Progenitor cell of endocrine pancreas (in vitro differentiated cells): ENCODE measurements at places on chromosomes 5 and 9. TPM values are rescaled to one million over a fixed set of nuclear protein-coding genes. Genes with fewer than 3 reads are reported as not detected.

STPG3 gene
- total RNA-seq = not detected in 2 replicates

PLEKHG4B gene
- total RNA-seq = 56.8 and 59.5 TPM in 2 replicates

DNA sequence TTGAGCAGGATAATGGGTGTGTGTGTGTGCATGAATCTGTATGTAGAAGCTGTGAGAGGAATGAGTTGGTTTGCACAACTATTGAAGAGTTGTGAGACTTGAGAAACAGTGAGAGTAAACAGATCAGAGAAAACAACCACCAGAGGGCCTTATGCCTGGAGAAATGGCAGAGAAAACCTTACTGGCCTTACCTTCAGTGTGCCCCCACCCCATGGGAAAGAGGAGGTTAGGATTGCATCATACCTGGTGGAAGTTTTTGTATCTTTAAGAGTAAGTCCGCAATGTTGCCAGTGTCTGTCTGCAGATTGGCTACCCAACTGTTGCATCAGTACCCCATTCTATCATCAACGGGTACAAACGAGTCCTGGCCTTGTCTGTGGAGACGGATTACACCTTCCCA, 1909.4 kb upstream of the WWC1 start:
- H3K36me3 ChIP-seq = no peaks in the 10 kb centered on the region
- H3K27ac ChIP-seq = no peak overlapping the region
- no peaks in the 10 kb centered on the region for H3K27me3 ChIP-seq
- DNase-seq = no peak

- peak overlapping the region; percentile 3 for H3K27ac ChIP-seq
- peaks cover 17% of the 10 kb centered on the region for H3K36me3 ChIP-seq
- H3K4me1 ChIP-seq = peaks cover 24% of the 10 kb centered on the region
- no peaks in the 10 kb centered on the region for H3K27me3 ChIP-seq
- DNase-seq = no peak
- no peak overlapping the region for H3K4me3 ChIP-seq
These were observed 39.2 kb downstream of the GRAMD2B start for GRCh38 chr5:126462239-126463014.

DNA sequence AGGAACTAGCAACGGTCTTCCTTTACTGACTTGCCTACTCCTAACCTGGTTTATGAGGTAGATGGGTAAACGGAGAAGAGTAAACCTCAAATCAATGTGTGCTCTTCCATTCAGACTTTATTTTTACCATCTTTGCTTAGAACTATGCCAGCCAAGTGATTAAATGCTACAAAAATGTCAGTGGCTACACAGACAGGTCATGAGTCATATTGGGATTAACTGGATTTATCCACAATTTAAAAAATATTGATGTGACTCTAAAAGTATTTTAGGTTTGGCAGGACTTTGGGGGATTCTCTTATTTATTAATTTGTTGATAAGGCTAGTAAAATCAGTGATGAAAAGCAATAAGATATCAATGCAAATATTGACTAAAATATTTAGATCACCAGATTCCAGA, 275.0 kb downstream of the PLK2 start:
- DNase-seq = no peak
- H3K27me3 ChIP-seq = no peaks in the 10 kb centered on the region
- no peaks in the 10 kb centered on the region for H3K36me3 ChIP-seq
- H3K27ac ChIP-seq = no peak overlapping the region
- no peak overlapping the region for H3K4me3 ChIP-seq
- H3K4me1 ChIP-seq = peaks cover 22% of the 10 kb centered on the region

DNA sequence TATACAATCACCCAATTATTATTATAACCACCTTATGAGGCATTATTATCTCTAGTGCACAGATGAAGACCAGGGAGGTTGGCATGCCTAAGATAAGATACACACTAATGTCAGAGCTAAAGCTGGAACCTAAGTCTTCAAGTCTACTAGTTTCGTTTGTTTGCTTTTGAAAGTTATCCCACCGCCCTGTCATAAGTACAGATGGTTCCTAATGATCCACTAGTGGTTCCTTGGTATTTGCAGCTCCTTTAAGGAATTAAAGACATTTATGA, 14.1 kb downstream of the NDUFA8 start:
- peaks cover 22% of the 10 kb centered on the region for H3K36me3 ChIP-seq
- DNase-seq = no peak
- H3K4me1 ChIP-seq = no peaks in the 10 kb centered on the region
- H3K27me3 ChIP-seq = no peaks in the 10 kb centered on the region
- H3K27ac ChIP-seq = no peak overlapping the region
- H3K4me3 ChIP-seq = no peak overlapping the region

LCN2 gene
- total RNA-seq = not detected in 2 replicates

DNA sequence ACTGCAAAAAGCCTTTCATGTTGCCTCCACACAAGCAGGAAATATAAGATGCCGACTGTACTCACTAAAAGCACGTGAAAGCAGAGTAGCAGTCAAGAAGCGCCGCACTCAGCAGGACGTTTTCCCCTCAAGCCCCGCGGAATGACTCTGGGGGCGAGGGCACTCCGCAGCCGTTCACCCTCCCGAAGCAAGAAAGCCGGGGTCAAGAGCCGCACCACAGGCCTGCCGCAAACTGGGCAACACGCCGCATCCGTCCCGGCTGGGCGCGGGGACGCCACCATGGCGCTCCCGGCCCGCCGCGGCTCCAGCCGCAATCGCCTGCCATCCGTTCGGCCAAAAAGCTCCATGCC, 364 bp downstream of the RPS6 start:
- peak overlapping the region; percentile 100 for H3K27ac ChIP-seq
- peaks cover 22% of the 10 kb centered on the region for H3K4me1 ChIP-seq
- peaks cover 35% of the 10 kb centered on the region for H3K36me3 ChIP-seq
- no peaks in the 10 kb centered on the region for H3K27me3 ChIP-seq

WDR38 gene
- total RNA-seq = not detected in 2 replicates

DNA sequence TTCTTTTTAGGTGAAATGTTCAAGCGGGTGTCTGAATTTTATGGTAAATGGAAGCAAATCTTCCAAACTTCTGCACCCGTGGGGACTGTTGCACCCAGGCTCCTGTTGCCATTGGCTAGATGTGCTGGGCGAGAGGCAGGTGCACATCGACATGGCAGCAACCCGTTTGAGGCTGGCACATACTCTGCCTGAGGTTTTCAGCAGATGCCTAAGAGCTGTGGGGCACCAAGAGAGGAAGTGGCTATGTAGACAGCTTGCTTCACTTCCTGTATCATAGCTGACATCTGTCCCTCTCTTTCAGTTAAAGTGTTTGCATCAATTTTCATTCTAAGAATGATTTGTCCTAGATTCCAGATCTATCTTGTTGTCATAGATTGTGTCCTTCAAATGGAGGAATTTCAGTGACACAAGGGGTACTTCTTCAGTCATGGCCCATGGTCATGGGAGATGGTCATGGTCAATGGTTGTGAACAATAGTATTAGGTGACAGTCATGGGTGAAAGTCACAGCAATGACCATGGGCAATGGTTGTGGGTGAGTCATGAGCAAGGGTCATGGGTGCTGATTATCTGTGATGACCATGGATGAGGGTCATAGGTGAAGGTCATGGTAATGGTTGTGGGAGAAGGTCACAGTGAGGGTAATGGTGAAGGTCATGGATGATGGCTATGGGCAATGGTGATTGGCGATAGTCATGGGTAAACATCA, 115.1 kb upstream of the IRX4 start:
- DNase-seq = no peak
- H3K27me3 ChIP-seq = peaks cover 65% of the 10 kb centered on the region
- no peaks in the 10 kb centered on the region for H3K36me3 ChIP-seq
- H3K4me3 ChIP-seq = no peak overlapping the region

- H3K27ac ChIP-seq = no peak overlapping the region
- peaks cover 5% of the 10 kb centered on the region for H3K36me3 ChIP-seq
- H3K4me3 ChIP-seq = no peak overlapping the region
- H3K4me1 ChIP-seq = peaks cover 17% of the 10 kb centered on the region
- no peaks in the 10 kb centered on the region for H3K27me3 ChIP-seq
These were observed 21.3 kb downstream of the CYSTM1 start for GRCh38 chr5:140196115-140196814.

GRCh38 chr9:129446828-129447550, 173.9 kb downstream of the C9orf50 start:
- peaks cover 16% of the 10 kb centered on the region for H3K4me1 ChIP-seq
- H3K27me3 ChIP-seq = peaks cover 5% of the 10 kb centered on the region
- no peak overlapping the region for H3K27ac ChIP-seq
- H3K36me3 ChIP-seq = no peaks in the 10 kb centered on the region
- no peak overlapping the region for H3K4me3 ChIP-seq

- no peak overlapping the region for H3K4me3 ChIP-seq
- H3K4me1 ChIP-seq = peaks cover 10% of the 10 kb centered on the region
- H3K27me3 ChIP-seq = no peaks in the 10 kb centered on the region
These were observed 11.4 kb upstream of the MACIR start for GRCh38 chr5:103247118-103247517.

PCDHB11 gene
- total RNA-seq = 4.7 and 5.9 TPM in 2 replicates

DNA sequence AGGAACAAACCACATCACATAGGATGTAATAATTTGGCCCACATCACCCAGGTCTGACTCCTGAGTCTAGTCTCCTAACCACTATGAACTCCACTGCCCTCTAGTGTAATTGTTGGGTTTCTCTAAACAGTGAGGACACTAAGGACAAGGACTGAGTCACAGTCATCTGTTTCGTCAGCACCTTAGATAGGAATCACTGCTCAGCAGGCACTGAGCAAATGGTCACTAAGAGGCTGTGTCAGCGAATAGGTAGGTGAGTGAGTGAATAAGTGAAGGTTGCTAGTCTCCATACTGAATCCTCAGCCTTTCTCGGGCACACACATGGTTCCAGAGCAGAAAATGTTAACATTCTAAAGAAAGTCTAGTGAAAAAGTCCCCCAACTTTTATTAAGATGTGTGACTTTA, 278.6 kb downstream of the SPOCK1 start:
- no peak overlapping the region for H3K4me3 ChIP-seq
- H3K4me1 ChIP-seq = peaks cover 32% of the 10 kb centered on the region
- H3K27me3 ChIP-seq = peaks cover 61% of the 10 kb centered on the region

DNA sequence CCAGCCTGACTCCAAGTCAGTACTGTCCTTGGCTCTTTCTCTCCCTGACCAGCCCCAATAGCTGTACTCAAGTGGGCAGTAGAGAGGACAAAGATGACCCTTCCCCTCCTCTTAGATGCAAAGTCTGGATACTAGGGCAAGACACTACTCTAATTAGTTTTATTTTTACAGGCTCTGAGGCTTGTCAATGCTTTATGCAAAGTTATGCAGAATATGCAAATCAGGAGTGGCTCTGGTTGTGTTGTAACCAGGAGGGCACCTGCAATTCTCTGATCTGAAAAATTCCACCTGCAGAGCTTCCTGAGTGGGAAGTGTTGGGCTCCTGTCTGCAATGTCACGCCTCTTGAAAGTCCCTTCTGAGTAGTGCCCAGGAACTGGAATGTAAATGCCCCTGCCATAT, 201.5 kb downstream of the RGS3 start:
- H3K36me3 ChIP-seq = no peaks in the 10 kb centered on the region
- peaks cover 5% of the 10 kb centered on the region for H3K4me1 ChIP-seq
- H3K27me3 ChIP-seq = peaks cover 10% of the 10 kb centered on the region
- no peak overlapping the region for H3K27ac ChIP-seq
- no peak overlapping the region for H3K4me3 ChIP-seq

- DNase-seq = no peak
- no peaks in the 10 kb centered on the region for H3K36me3 ChIP-seq
- no peak overlapping the region for H3K27ac ChIP-seq
- H3K4me3 ChIP-seq = no peak overlapping the region
- H3K27me3 ChIP-seq = no peaks in the 10 kb centered on the region
These were observed 49.4 kb downstream of the MEF2C start for GRCh38 chr5:88833371-88834130.

DNA sequence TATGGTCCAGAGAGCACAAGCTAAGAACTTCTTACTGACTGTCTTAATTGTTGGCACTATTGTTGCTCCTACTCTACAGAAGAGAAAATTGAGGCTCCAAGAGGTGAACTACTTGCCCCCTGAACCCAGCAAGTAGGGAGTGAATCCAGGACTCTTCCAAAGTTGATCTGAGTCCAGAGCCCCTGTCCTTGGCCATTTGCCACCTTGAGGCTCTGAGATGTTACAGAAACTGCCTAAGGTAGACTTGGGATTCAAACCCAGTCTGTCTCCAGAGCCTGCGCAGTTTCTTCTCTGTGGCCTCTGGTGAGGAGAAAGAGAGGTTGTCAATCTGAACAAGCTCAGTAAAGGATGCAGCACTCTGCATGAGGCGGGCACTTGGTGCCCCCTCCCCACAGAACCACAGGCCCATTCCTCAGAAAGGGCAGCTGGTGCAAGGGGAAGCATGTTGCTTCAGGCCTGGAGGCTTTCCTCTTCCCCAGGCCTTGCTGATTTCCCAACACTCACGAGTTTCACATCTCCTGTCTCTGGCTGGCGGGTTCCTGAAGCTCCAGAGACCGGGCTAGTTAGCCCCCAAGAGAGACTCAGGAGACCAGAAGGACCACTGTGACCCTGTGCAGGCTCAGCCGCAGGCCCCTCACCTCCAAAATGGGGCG, 2.9 kb upstream of the LCP2 start:
- no peaks in the 10 kb centered on the region for H3K36me3 ChIP-seq
- DNase-seq = no peak
- H3K27ac ChIP-seq = no peak overlapping the region
- H3K27me3 ChIP-seq = peaks cover 20% of the 10 kb centered on the region
- no peak overlapping the region for H3K4me3 ChIP-seq

GPR150 gene
- total RNA-seq = not detected in 2 replicates

OBP2B gene
- not detected in 2 replicates for total RNA-seq

DNA sequence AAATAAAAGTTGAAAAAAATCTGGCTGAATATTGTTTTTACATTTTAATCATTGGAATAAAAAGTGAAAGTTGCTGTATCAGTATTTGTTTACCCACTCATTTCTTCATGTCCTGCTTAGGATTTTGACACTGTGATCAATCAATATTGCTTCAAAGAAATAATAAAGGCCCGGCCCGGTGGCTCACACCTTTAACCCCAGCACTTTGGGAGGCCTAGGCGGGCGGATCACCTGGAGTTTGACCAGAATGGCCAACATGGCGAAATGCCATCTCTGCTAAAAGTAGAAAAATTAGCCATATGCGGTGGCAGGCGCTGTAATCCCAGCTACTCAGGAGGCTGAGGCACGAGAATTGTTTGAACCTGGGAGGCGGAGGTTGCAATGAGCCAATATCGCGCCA, 93.7 kb upstream of the CTNND2 start:
- no peaks in the 10 kb centered on the region for H3K4me1 ChIP-seq
- no peaks in the 10 kb centered on the region for H3K27me3 ChIP-seq
- no peak for DNase-seq
- H3K4me3 ChIP-seq = no peak overlapping the region
- H3K27ac ChIP-seq = no peak overlapping the region

DNA sequence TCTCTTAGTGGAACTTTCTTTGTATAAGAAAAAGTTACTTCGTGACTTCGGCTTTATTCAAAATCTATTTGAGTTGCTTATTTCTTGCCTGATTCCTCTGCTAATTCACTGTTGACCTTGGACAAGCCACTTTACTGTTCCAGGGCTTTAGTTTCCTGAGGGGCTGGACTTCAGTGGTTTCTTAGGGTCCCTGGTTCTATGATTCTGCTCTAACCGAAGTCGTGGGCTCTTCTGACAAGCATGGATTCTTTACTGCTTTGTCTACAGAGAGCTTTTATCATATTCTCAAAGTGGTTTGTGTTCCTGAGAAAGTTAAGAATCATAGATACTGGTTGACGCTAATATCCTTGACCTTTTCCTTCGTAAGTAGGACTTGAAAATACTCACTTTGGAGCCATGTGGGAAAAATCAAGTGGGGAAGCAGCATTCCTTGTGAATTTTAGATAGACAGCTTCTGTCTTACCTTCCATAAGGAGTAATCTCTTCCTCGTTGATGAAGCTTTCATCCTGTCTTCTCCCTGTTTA, 21.1 kb downstream of the EXOSC2 start:
- no peaks in the 10 kb centered on the region for H3K27me3 ChIP-seq
- peaks cover 32% of the 10 kb centered on the region for H3K4me1 ChIP-seq
- DNase-seq = no peak
- H3K4me3 ChIP-seq = peak overlapping the region; percentile 89
- peak overlapping the region; percentile 15 for H3K27ac ChIP-seq

ADCY2 gene
- 4.5 and 8.7 TPM in 2 replicates for total RNA-seq

- H3K36me3 ChIP-seq = peaks cover 6% of the 10 kb centered on the region
- no peak for DNase-seq
- no peaks in the 10 kb centered on the region for H3K27me3 ChIP-seq
These were observed 22.4 kb upstream of the PTPDC1 start for GRCh38 chr9:94061864-94062263.
